ENCODE measurements at places on chromosomes 12 and 14.

GRCh38 chr12:54558311-54558710 lies 8.9 kb downstream of the PDE1B start:
- H3K4me3 ChIP-seq = no peak overlapping the region
- H3K36me3 ChIP-seq = no peaks in the 10 kb centered on the region
- no peak overlapping the region for H3K27ac ChIP-seq
- H3K27me3 ChIP-seq = no peaks in the 10 kb centered on the region
- H3K4me1 ChIP-seq = no peaks in the 10 kb centered on the region

DNA sequence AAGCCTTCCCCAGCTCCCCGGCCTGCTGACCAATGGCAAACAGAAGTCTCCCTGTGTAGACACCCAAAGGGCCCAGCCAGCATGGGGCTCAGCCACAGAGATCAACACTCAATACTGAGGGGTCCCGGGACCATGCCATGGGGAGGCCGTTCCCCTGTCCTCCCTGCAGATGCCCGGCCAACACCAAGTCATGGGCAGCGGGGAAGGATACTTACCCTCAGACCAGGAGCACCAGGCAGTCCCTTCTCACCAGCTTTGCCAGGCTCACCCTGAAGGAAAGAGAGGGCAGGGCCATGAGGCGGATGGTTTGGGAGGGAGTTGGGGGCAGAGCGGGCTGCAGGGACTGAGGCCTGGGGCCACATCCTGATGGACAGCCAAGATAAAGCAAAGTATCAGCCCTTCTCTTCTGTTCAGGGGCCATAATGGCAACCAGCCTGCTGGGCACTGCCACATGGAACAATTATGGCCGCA lies 19.9 kb downstream of the COL2A1 start:
- no peak overlapping the region for H3K4me3 ChIP-seq
- H3K27me3 ChIP-seq = no peaks in the 10 kb centered on the region
- DNase-seq = no peak
- H3K27ac ChIP-seq = no peak overlapping the region
- H3K36me3 ChIP-seq = no peaks in the 10 kb centered on the region

DNA sequence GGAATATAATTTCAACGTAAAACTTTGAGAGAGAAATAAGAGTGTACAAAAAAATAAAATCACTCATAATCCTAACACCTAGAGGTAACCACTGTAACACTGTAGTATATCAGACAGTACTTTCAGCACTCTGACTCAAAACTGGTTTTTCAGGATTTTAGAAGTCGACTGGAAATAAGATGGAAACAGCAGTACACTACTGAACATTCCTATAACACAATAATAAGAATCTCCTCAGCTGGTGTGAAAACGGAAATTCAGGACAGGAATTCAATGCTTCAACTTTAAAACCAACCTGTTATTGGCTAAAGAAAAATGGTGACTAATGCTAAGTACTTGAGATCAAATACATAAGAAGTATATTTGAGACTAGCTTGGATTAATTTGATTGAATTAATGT lies 12.3 kb upstream of the PITPNM2 start:
- no peak overlapping the region for H3K27ac ChIP-seq
- H3K36me3 ChIP-seq = no peaks in the 10 kb centered on the region
- no peak overlapping the region for H3K4me3 ChIP-seq
- DNase-seq = no peak
- H3K27me3 ChIP-seq = no peaks in the 10 kb centered on the region

GRCh38 chr12:67056329-67056728 lies 212.8 kb upstream of the CAND1 start:
- H3K27ac ChIP-seq = no peak overlapping the region
- no peaks in the 10 kb centered on the region for H3K27me3 ChIP-seq

- H3K4me1 ChIP-seq = no peaks in the 10 kb centered on the region
- DNase-seq = no peak
- no peaks in the 10 kb centered on the region for H3K36me3 ChIP-seq
- H3K4me3 ChIP-seq = no peak overlapping the region
These were observed 23.5 kb downstream of the FGF23 start for GRCh38 chr12:4356041-4356327.

DNA sequence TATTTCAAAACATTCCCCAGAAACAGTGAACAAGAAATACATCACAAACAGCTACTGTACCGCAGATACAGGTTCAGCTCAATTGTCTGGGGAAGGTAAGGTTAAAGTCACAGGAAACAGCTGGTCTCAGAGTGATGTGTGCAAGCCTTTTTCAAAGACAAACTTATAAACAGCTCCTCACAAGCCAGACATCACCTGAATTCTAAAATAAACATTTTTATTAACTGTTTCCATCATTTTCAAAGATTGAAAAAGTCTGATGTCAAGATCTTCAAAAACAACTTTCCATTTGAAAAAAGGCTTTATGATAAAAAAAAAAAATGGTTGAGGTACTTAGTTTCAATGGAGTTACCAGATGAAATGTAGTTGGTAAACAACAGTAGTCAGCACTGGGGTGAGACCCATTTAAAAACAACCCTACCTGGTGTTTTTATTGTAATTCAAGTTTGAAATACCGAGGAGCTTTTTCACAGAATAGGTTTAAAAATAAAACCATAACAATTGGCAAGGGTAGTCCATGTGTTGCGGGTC lies 4.0 kb downstream of the BTG1 start:
- H3K27me3 ChIP-seq = no peaks in the 10 kb centered on the region
- no peak for DNase-seq
- H3K4me3 ChIP-seq = peak overlapping the region; percentile 84
- H3K27ac ChIP-seq = peak overlapping the region; percentile 98
- no peaks in the 10 kb centered on the region for H3K4me1 ChIP-seq

Measured in uterus (tissue), 4 donors.